Eye (tissue), 1 donor: ENCODE measurements at places on chromosomes 4 and X.
A peak's percentile ranks its signal among the peaks of the same experiment; 100 is the strongest.

DNA sequence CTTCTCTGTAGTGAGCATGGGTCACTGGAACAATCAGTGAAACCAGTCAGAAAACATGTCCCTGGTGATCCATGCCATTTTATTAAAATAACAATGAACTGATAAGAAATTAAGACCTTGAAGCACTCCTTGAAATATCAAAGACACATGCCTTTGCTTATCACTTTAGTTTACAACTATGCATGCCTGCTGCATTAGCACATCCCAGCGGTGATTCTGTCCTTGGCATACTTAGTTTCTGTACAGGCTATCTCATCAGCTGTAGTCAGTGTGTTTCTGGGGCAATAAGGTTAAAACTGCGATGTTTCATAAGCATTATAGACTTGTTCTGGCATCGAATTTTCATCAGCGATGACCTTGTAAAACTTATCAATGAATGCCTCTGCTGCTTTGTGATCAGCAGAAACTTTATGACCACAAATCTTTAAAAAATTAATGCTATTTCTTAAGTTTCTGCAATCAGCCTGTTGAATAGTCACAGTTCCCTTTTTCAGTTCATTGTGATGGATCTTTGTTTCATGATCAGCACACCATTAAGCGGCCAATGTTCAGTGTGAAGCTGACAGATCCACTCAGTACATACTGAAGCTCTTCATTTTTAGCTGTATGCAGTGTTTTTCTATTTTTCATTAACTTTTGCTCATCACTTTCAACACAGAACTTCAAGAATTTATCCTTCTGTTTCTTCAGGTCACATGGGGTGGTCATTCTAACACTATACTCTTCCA lies 150.5 kb downstream of the RNF150 start:
- DNase-seq, result no peak

DNA sequence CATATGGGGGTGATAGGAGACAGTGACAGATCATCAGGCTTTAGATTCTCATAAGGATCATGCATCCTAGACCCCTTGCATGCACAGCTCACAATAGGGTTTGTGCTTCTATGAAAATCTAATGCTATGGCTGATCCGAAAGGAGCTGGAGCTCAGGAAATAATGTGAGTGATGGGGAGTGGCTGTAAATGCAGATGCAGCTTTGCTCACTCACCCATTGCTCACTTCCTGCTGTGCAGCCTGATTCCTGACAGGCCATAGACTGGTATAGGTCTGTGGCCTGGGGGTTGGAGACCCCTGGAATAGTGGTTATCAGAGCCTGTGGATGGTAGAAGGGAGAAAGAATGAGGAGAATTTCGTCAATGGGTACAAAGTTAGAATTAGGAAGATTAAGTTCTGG lies 2751.1 kb downstream of the ARAP2 start:
- DNase-seq, result no peak

GRCh38 chr4:172149329-172149728 lies 336.1 kb downstream of the GALNTL6 start:
- no peak for DNase-seq

DNA sequence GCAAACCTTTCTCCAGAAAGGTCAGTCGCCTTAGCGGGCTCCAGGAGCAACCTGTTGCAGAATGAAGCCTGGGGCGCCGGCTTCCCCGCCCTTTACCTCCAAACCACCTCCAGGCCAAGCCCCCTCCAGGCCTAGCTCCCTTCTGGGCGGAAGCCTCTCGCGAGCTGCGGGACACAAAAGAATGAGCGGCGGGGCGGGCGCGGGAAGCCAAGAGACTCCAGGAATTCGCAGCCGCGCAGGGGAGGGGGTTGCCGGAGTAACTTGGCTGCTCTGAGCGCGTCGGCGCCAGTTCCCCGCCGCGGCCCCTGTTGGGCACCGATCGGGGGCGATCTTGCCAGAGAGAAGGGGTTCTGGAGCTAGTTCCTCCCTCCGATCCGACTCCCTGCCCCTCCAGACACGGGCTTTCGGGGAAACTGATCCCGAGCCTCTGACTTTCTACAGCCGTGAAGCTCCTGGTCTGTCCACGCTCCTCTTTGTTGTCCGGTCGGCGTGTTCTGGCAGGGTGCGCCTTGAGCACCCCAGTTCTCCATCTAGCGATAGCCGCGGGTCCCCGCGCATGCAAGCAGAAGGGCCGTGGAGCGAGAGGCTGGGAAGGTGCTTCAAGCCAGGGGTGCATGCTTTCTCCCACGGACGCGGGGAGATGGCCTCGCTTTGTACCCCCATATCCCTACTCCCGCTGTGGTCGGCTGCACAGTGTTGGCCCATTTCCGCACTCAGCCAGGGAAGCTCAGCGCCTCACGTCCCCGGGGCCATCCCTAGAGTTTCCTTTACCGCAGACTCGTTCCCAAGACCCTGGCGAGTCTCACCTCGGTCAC lies 1.2 kb downstream of the PROM1 start:
- peak; percentile 94 for DNase-seq

DNA sequence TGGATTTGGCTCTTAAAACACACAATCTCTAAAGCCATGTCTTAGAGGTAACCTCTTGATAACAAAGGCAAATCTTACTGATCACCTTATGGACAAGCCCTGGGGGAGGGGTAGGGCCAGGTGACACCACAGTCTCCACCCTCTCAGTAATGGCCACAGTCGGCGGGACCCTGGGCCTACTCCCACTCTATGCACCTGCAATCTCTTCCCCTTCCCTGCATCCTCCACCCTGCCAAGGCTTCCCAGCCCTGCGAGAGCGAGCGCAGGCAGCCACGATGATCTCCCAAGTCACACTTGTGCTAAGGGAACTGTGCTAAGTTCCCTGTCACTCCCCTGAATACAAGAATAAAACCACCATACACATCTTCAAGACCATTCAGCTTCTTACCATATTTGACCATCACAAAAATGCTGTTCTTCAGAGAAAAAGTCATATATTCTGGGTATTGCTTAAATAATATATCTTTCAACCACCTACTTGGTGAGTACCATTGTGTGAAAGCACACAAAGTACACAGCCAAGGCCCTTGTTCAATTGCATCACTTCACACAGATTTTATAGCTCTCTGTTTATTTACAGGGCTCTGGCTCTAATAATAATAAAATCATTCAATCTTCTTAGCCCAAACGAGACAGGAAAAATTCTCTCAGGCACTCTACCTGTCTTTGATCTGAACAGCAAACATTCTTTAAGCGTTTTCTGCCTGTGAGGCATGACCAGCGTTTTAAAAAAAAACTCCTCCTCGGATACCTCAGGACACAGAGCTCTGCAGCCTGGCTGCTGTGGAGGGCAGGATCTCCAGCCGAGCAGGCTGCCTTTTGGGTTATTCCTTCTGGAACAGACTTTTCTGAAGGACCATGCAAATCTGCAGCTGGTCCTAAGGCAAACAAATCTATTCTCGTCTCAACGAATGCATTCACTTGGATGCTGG lies 115.7 kb upstream of the MAP3K15 start:
- DNase-seq, result no peak

GRCh38 chrX:23656091-23656490 lies 11.2 kb upstream of the PRDX4 start:
- DNase-seq, result peak; percentile 4

GRCh38 chr4:159178151-159178546 lies 75.3 kb downstream of the RAPGEF2 start:
- DNase-seq, result no peak

GRCh38 chr4:26214994-26215393 lies 105.8 kb upstream of the RBPJ start:
- no peak for DNase-seq

DNA sequence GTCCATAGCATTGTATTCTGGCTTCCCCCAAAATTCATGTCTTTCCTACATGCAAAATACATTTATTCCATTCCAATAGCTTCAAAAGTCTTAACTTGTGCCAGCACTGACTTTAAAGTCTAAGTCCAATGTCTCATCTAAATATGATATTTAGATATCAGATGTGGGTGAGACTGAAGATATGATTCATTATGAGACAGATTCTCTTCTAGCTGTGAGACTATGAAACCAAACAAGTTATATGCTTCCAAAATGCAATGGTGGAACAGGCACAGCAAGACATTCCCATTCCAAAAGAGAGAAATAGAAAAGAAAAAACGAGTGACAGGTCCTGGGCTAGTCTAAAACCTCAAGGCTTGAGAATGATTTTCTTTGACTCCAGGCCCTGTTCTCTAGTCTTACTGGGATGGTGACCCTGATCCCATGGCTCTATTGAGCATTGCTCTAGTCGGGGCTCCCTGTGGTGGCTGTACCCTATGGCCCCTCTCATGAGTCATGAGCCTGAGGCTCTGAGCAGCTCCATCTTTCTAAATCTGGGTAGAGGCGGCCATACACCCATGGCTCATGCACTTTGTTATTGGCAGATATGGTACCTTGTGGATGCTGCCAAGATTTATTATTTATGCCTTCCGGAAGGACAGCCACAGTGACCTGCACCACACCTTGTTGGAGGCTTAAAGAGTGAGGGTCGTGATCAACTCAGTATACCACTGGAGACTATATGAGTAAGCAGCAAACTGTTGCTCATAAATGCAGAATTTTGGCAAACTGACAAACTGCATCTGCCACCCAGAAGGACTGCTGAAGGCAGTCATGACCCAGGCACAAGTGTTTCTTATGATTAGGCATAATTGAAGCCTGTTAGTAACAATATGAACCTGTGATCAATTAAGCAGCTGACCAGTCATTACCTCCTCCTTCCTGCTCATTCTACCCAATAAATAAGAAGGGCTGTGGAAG lies 38.5 kb upstream of the BOD1L1 start:
- no peak for DNase-seq

- no peak for DNase-seq
These were observed 54.5 kb downstream of the TENM3 start for GRCh38 chr4:182297659-182298058.

DNA sequence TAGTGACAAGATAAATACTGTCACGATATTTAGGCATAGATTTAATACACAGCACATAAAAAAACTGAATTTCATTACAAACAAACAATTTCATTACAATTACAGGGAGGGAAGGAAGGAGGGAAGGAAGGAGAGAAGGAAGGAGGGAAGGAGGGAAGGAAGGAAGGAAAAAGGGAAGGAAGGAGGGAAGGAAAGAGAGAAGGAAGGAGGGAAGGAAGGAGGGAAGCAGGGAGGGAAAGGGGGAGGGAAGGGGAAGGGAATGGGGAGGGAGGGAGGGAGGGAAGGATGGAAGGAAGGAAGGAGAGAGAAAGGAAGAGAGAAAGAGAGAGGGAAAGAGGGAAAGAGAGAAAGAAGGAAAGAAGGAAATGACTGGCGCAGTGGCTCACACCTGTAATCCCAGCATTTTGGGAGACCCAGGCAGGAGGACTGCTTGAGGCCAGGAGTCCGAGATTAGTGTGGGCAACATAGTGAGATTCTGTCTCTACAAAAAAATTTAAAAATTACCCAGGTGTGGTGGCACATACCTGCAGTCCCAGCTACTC lies 64.6 kb downstream of the FBXW7 start:
- no peak for DNase-seq

GRCh38 chr4:40264497-40264896 lies 67.7 kb downstream of the RHOH start:
- DNase-seq, result peak; percentile 38

DNA sequence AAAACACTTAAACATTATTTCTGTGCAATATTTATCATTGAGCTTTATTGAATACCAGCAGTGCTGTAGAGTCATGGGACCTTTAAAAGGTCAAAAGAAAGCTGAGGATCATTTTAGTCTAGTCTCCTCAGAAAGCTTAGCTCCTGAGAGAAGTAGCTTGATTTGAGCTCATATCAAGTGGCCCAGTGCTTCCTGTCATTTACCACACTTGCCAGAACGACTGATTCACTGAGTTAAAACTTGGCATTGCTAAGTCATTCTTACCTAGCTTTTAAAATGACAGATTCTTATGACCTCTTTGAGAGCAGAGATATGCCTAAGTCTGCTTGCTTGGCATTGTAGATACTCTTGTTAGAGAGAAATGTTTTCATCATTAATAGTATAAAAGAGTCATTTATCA lies 15.2 kb downstream of the SEPTIN11 start:
- no peak for DNase-seq

- no peak for DNase-seq
These were observed at the start of gene VSIG4 for GRCh38 chrX:66039944-66040343. Gene VSIG4 (minus strand): TSS chrX:66040080. CDS start chrX:66039998, 82 bp downstream.

- peak; percentile 6 for DNase-seq
These were observed 300.9 kb downstream of the FAM47A start for GRCh38 chrX:33831211-33831610.

DNA sequence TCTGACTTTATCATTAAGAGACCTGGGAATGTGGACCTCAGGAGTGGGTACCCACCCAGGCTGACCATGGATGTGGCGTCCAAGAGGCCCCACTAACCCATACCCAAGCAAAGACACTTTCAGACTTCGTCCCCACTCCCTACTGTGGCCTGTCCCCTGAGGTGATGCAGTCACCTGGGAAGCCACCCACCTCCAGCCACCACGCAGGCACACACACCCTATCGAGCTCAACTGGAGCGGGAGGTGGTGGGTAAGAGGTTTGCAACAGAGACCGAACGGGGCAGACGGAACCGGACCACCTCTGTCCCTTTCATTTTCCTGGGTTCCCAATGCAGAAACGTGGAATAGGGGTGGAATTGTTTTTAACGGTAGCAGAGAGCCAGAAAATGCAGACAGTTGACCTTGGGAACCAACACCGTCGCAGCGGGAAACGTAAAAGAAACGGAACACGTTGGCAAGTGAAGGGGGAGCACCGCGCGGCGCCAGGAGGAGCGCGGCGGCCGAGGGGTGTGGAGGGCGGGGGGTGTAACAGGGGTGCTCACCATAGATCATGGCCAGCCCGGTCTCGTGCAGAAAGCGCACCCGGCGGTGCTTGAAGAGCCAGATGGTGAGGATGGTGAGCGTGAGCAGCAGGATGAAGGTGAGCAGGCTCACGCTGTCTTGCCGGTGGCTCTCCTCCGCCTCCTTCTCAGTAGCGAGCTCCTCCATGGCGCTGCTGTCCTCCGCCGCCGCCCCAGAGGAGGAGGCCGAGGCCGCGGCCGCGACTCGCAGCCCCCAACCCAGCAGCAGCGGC lies 559 bp downstream of the SLC9A7 start:
- DNase-seq, result no peak

- DNase-seq, result no peak
These were observed 4.1 kb downstream of the HDAC8 start for GRCh38 chrX:72568406-72569092.
